ENCODE measurements at places on chromosomes 2 and 18. TPM values are rescaled to one million over a fixed set of nuclear protein-coding genes. Genes with fewer than 3 reads are reported as not detected.

The CHRNA1 gene
- not detected for total RNA-seq

The SLC38A11 gene
- total RNA-seq = not detected

The ABCG8 gene
- total RNA-seq = not detected

The STARD6 gene
- 0.51 TPM for total RNA-seq

The POU3F3 gene
- total RNA-seq = not detected

The IL18R1 gene
- total RNA-seq = 1.2 TPM

The PMAIP1 gene
- 6.3 TPM for total RNA-seq
